CD4-positive, alpha-beta T cell treated with Interleukin-17A for 1 hour (primary cell): ENCODE measurements at places on chromosomes 1 and 21.

DNA sequence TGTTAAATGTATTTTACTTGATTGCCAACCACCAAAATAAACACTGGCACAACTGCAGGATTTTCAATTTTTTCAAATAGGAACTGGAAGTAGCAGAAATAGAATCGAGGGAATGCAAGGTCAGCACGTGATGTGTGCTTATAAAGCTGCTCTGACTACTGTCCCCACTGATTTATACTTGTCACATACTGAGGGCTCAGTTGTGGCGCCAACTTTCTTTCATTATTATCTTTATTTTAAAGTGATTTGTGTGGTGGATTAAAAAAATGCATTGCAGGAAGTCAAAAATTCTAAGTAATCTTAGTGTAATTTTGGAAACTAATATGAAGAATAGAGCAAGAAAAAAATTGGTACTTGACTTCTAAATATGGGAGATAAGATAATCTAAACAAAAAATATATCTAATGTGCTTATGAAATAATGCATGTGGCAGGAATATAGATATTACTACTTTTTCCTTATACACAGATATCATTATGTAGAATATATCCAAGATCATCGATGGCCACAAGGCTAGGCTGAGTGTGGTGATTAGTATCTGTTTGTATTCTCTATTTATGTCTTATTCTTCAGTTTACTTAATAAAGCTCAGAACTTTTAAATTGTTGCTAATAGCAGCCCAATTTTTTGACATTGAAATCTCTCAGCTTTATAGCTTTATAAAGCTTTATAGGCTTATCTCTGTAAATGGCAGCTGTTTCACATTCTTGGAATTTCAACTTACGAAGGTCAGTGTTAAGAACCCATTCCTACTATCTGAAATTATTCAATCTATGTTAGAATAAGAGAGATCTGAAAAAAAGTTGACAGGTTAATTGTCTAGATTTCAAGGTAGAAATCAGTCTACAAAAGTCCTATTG is 404.5 kb upstream of the ADAMTS5 start:
- no peak for DNase-seq

DNA sequence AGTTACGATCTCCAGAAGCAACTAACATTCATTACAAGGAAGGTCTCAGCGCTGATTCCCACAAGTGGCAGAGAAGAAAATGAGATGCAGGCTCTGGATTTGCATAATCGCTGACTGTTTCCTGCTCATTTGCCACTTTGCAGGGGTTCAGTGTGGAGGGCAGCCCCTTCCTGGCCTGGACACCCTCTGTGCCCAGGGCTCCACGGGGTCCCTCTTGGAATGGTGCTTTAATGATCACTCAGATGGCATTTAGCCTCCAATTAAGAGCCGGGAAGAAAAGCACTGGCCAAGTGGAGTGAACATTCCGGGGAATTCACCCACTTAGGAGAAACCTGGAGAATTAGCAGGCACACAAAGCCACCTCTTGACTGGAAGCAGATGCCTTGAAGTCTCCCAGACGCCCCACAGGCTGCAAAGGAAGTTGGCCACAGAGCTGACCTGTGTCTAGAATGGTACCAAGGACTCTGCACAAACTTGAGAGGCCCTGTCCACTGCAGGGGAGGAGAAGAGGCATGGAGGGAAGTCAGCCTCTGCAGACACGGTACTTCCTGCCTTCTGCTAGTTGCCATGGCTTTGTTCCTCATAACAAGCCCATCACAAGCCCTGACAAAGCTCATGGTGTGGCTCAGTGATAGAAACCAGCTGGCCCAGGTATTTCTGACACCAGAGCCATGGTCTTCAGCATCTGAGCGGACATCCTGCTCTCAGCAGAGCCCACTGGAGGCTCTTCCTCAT is 157.2 kb downstream of the KAZN start:
- DNase-seq: no peak

- DNase-seq: no peak
These were observed 25.6 kb downstream of the RGS1 start for GRCh38 chr1:192601143-192601542.

- DNase-seq: no peak
These were observed 154.2 kb upstream of the ZNHIT6 start for GRCh38 chr1:85862456-85862855.

DNA sequence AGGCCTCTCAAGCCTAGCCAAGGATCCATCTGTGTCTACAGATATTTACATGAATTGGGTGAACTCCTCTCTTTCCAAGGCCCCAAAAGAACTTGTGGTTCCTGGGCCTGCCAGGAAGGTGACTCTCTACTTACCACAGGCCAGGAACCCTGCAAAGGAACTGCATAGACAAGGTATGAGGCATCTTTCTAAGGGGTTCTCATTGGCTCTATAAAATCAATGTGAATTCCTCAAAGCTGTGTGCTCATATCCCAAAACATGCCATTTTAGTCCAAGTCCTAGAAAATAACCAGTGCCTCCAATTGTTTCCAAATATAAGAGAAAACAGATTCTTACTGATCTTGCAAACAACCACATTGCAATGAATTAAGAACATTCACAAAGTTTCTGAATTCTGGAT is 39.9 kb upstream of the RGL1 start:
- DNase-seq: no peak

DNA sequence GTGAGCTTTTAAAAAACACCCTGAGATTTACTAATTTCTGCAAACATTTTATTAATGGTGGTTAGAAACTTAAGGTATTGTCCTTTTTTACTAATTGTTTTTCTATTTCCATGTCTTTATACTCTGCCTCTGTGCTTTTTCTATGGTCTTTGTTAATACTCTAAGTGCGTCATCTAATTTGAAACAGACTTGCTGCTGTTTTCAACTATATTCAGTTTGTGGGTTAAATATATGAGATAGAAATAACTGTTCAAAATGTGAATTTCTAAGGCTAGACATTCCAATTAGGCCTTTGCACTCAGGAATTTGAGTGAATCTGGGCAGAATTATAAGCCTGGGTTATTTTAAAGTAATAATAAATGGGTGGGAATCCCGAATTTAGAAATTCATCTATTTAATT is 82.4 kb upstream of the COL11A1 start:
- DNase-seq: no peak

DNA sequence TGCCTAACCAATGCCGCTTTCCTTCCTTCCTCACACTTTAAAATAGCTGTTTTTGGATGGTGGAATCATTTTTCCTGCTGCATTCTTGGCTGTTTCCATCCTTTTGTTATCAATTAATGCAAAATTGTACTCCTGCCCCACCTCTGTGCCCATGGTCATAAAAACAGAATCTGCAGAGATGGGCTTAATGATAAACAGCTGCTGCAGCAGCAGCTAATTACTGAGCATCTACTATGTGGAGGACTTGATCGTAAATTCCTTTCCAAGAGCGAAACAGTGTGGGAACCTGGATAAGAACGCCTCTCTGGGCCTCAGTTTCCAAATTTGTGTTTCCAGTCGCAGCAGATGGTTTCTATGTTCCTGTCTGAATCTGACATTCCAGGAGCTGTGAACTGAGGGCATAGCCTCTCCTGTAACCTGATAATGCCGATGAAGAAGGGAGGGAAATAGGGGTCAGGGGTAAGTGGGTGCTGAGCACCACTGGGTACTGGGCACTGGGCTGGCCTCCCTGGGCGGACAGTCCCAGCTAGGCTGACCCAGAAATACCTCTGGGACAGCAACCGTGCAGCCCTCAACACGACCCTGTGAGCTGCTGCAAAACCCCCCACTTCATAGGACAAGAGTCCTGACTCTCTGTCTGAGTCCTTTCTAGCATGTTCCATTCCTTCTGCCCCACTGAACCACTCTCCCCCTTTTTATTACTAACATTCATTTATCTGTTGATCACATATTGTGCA is 121.7 kb downstream of the DMRTB1 start:
- DNase-seq: no peak

- DNase-seq: no peak
These were observed at the start of gene TIE1 for GRCh38 chr1:43300378-43301094. TIE1 (plus strand) TSS chr1:43300982; CDS start chr1:43301072, 90 bp downstream.

- DNase-seq: no peak
These were observed 6.1 kb upstream of the PSMA5 start for GRCh38 chr1:109432336-109432735.

GRCh38 chr1:98316286-98316905 is 345.1 kb upstream of the SNX7 start:
- no peak for DNase-seq

- no peak for DNase-seq
These were observed 3.0 kb downstream of the GNAT2 start for GRCh38 chr1:109616391-109616790.

DNA sequence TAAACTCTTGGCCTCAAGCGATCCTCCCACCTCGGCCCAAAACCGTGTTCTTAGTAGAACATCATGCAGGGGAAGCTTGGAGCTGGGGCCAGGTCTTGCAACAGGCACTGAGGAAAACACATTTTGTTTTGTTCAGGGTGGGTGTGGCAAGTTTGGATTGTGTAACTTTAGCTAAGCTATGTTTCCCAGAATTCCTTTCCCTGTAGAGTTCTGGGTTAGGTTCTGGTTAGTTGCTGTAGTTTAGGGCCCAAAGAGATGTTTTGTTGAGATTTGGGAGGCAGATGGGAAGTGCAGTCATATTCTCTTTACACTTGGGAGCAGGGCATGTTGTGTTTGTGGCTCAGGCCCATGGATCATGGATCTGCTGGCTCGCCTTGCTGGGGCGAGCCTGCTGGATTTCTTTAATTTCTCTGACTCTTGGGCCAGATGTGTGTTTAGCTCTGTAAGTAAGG is 24.0 kb downstream of the PLA2G5 start:
- DNase-seq: no peak
